A172 (cell line): ENCODE measurements at places on chromosomes 7 and 10.

GRCh38 chr7:29346231-29346978 lies 151.8 kb downstream of the CHN2 start:
- no peak for DNase-seq

DNA sequence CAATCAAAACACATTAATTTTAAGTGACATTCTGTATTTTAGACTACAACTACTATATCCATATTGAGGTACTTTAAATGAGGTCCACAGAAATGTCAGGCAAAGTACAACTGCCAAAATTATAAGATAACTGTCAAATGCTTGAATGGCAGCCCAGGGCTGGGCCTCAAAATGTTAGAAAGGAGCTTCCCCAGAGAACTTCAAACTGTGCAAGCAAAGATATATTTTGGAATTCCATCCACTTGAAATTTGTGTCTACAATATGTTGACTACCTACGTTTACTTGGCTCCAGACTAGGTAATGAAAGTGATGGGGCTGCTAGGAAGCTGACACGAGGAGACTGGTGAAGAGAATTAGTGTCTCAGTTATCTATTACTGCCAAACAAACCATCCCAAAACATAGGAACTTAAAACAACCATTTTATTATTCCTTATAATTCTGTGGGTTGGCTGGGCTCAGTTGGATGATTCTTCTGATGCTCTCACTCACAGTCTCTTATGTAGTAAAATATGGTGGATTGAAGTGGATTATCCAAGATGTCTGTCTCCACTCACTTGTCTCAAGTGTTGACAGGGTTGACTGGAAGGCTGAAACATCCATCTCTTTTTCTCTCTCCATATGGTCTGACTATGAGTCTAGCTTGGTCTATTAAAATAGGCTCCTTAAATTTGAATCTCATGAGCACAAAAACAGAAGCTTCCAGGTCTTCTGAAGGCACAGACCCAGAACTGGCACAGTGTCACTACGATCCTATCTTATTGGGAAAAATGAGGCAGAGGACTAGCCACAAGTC lies 74.2 kb downstream of the FZD1 start:
- no peak for DNase-seq

DNA sequence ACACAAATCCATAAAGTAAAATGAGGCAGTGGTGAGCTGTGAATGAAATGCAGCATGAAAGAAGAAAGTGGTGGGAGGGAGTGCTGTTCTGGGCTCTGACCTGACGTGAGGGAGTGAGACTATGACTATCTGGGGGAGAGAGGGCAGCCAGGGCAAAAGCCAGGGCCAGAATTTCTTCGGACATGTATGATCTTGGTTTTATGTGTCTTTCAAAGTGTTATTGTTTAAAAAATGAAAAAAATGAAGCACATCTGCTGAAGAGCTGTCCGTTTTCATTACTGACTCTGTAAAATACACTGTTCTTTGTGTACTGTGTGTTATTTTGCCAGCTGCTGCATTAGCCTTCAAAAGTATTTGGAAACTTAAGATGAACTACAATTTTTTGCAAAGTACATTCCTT lies 70.2 kb upstream of the KLF14 start:
- no peak for DNase-seq

DNA sequence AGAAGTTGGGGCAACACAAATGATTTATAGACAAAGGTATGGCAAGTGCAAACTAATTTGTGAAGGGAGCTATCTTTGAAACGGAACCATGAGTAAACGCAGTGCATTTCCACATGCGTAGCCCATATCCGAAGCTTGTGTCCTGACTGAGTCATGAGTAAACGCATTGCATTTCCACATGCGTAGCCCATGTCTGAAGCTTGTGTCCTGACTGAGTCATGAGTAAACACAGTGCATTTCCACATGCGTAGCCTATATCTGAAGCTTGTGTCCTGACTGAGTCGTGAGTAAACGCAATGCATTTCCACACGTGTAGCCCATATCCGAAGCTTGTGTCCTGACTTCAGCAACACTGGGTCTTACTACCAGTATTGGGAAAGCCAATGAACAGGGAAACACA lies 95.0 kb downstream of the CELF2 start:
- no peak for DNase-seq

DNA sequence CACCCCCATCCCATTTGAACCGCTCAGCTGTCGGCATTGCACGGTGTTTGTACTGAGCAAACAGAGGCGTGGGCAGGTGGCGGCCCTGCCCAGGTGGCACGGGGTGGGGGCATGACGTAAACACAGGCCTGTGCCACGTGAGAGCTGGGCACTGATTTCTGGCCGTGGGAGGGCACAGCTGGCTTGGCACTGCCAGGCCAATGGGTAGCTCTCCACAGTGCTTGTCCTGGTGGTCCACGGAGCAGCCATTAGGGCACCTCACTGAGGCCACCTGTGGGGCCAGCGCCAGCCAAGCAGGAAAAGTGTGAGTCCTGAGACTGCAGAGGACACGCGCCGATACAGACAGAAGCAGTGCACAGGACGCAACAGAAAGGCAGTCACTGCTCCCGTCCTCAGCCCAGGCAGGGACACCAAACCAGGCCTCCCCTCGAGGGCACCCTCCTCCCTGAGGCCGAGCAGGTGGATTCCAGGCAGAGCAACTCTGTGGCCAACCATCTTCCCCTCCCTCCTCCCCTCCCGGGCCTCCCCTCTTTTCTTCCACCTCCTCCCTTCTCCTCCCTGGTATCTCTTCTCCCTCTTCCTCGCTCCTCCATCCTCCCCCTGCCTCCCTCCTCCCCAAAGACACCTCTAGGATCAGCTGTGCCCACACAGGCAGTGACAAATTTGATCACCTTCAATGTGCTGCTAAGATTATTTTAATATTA lies 258.7 kb downstream of the ELFN1 start:
- no peak for DNase-seq

DNA sequence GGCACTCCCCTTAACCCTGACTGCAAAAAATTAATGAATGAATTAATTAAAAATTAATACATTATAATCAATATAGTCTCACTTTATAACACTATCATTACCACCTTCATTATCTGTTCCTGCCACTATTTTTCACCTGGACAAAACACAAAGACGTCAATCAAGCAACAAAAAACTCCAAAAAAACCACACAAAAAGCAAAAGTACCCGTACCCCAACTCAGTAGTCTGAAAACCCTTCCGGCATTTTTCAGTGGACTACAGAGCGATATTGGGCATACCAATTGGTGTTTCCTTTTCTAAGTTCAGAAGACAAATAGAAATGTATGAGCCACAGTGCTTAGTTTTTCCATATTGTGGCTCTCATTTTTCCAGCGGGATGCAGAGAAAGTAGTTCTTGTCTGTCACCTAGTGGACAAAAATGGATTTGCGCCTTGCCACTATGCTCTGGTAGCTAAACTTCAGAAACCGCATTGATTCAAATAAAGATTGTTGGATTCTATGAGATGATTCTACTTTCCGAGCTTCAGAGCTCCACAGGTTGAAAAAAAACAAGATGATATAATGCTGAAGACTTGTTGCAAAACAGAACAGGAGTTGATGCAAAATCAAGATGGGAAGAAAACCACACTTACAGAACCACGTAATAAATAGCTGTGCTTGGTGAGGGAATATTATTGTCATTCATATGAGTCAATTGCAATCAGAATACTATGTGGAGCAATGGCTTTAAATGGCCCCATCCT lies 50.6 kb upstream of the ITGB1 start:
- DNase-seq: peak; percentile 82

GRCh38 chr10:43595739-43596298 lies 10.4 kb upstream of the ZNF485 start:
- no peak for DNase-seq

GRCh38 chr7:122068999-122069398 lies 75.0 kb downstream of the AASS start:
- no peak for DNase-seq

DNA sequence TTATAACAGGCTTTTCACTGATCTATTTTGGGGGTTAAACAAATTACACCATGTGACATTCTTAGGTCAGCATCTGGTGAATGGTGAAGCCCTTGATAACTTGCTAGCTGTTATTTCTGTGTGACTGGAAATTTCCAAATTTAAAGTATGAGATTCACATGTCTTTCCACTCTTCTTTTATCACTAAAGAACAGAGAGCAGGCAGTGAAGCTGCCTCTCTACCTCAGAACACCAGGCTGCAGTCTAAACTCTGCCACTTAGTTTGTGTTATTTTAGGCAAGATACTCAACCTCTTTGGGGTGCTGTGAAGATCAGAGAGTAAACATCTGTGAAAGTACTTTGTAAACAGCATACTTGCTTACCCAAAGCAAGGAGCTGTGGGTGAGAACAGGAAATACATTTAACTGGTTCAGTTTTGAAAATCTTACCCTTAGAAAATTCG lies 15.5 kb upstream of the SP4 start:
- no peak for DNase-seq

DNA sequence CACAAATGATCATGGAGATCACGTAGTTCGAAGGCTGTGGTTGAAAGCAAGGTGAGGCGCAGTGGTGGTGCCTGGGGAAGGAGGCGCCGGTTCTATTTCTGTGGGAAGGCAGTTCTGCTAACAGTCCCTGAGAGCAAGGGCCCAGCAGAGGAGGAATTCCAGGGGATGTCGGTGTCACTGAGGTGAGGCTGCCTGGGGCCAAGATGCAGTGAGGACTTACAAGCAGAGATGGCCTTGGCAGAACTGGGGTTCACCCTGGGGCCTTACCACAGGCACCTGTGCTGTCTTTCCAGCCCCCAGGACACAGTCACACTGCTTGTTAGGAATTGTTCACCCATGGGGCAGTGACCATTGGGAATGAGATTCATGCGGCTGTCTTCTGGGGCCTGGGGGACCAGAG lies 26.7 kb downstream of the GBX1 start:
- no peak for DNase-seq

GRCh38 chr10:4234661-4235060 lies 449.7 kb upstream of the KLF6 start:
- no peak for DNase-seq

- peak; percentile 21 for DNase-seq
Observed at GRCh38 chr7:23811540-23811939, 101.5 kb downstream of the STK31 start.

DNA sequence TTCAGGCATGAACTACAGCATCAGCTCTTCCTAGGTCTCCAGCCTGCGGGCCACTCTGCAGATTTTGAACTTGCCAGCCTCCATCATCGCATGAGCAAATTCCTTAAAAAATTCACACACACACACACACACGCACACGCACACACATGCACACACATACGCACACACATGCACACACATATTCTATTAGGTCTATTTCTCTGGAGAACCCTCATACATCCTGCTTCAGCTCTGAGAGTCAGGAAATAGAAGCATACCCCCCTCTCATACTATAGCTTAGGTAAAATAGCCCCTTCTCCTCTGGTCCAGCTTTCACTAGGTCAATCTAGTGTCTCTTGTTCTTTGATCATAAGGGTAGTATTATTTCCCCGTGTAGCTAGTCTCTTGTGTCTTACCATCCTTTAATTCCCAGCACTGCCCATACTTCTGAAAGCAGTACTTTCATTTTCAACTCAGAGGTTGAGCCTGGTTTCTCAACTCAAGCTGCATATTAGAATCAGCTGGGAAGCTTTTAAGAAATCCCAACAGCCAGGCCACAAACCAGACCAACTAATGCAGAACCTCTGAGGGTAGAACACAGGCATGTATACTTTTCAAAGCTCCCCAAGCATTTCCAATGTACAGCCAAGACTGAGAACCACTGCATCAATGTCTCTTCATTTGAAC lies 30.9 kb upstream of the ITGB8 start:
- no peak for DNase-seq

DNA sequence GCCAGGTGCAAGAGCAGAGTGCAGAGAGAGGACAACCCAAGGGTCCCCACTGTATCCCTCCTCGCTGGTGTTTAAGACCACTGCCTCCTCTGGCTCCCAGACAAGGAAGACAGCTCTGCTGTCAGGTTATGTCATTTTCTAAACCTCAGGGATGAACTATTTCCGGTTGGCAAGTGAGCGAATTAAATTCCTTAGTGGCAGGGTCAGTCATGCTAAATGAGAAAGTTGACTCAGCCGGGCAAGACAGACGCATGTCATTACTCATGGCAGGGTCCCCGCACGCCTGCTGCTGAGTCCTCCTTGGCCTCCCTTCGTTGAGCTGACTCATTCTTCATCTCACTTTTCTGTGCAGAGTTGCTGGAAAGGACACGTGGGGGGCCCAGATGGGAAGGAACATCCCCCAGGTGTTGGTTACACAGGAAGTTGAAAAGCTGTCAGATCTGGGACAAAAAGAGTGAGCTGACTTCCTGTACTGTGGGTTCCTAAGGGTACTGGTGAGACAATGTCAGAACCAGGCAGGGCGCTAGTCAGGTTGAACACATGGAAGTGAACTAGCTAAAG lies 47.1 kb upstream of the UCN3 start:
- DNase-seq: peak; percentile 95

DNA sequence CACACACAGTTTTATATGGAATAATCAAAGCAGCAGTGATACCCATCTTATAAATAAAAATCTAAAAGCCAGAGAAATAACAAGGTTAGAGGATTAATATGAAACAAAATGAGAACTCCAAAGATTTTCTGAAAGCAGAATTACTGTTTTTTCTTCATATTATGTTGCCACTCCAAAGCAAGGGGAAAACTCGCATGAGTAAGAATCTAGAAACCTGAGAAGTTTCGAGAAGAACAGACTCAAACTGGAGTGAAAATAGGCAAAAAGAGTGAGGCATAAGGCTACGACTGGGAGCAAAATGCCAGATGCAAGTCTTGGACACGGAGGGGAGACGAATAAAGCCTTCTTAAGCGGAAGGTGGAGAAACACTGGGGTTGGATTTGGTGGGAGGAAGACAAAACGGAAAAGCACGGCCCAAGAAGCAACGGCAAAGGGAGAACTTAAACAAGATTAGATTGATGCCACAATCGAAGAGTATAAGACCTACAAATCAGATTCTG lies 923 bp downstream of the TNPO3 start:
- DNase-seq: no peak

- no peak for DNase-seq
Observed at GRCh38 chr7:123738808-123739207, 10.0 kb downstream of the WASL start.

GRCh38 chr10:77737608-77738007 lies 100.0 kb upstream of the KCNMA1 start:
- peak; percentile 98 for DNase-seq

- no peak for DNase-seq
Observed at GRCh38 chr7:113246738-113247137, 128.4 kb upstream of the SMIM30 start.

- DNase-seq: no peak
Observed at GRCh38 chr10:107487284-107487683, 322.8 kb upstream of the SORCS1 start.

DNA sequence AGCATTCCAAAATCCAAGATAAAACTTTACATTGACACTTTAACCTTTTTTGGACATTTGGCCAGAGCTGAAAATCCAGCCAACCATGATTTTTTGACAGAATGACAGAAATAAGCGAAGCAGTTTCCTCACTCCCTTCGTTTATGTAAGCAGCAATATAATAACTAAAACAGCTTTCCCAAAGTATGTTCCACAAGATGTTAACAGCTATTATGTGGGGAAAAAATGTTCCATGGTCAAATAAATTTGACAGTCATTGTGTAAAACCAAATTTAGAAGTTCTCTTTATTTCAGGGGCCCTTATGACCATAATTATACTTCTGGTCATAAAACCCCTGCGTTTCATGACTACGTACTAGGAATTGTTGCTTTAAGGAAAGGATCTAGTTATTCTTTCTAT lies 416.5 kb downstream of the MAGI2 start:
- no peak for DNase-seq

GRCh38 chr10:61673360-61673759 lies 10.6 kb downstream of the CABCOCO1 start:
- DNase-seq: no peak

- no peak for DNase-seq
Observed at GRCh38 chr10:30542001-30542894, 87.3 kb downstream of the LYZL2 start.

GRCh38 chr10:124949543-124949942 lies 7.6 kb downstream of the ZRANB1 start:
- no peak for DNase-seq
